ENCODE measurements at places on chromosomes 6 and 20.

GRCh38 chr6:142918339-142919042 is 26.5 kb downstream of the HIVEP2 start:
- DNase-seq: no peak

DNA sequence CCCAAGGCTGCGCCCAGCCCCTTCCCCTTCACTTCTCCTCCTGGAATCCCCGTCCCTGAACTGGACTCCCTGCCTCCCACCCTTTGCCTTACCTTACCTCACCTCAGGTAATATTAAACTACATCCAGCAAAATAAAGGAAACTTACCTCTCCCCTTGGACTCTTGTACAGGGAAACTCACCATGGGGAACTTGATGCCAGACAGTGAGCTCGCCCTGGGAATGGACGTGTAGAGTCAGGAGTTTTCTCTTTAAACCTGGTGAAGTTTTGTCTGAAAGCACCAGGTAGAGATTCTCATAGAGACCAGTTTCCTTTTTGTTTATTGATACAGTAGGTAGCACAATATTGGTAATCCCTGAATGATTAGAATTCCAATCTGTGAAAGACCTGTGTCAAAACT is 544 bp upstream of the HLA-C start:
- DNase-seq: no peak

GRCh38 chr6:136466777-136467176 is 83.4 kb downstream of the MAP7 start:
- DNase-seq: peak; percentile 65

DNA sequence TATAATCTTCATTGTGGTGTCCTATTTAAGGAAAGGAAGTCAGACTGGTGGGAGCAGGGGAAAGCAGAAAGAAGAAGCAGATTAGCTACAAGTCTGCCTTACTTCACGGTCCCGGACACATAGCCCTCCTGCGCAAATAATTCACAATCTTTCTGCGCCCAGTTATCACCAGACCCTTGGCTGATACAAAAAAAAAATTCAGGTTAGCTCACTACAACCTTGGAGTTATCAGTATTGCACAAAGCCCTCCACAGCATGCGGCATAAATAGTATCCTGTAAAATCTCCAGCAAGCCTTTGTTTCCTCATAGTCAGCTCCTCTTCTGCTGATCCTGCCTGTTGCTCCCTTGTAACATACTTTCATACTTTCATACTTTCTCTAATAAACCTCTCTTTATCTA is 148.6 kb upstream of the FUT9 start:
- no peak for DNase-seq
